Activated CD4-positive, alpha-beta T cell treated with anti-CD3 and anti-CD28 coated beads, Interleukin-2, amount 10 ng/mL, durations not matched to agents 24 days and 14 days (primary cell): ENCODE measurements at places on chromosomes 2 and 18. TPM values are rescaled to one million over a fixed set of nuclear protein-coding genes. Genes with fewer than 3 reads are reported as not detected.
A peak's percentile ranks its signal among the peaks of the same experiment; 100 is the strongest.

- DNase-seq = no peak
These were observed 84.6 kb downstream of the HS1BP3 start for GRCh38 chr2:20566331-20566730.

GRCh38 chr2:85545780-85546240 lies 6.8 kb downstream of the MAT2A start:
- DNase-seq = no peak

GRCh38 chr18:41761333-41762018 lies 193.6 kb upstream of the PIK3C3 start:
- DNase-seq = no peak

Gene ANKRD30BL
- total RNA-seq = not detected in 2 replicates

- DNase-seq = no peak
These were observed 108.3 kb upstream of the PPP1CB start for GRCh38 chr2:28643327-28643726.

- DNase-seq = no peak
These were observed 252.3 kb downstream of the CYRIA start for GRCh38 chr2:16413285-16413684.

- DNase-seq = no peak
These were observed 319.5 kb upstream of the CHAC2 start for GRCh38 chr2:53448086-53448485.

- DNase-seq = no peak
These were observed 99.5 kb upstream of the NPAS2 start for GRCh38 chr2:100720445-100720844.

DNA sequence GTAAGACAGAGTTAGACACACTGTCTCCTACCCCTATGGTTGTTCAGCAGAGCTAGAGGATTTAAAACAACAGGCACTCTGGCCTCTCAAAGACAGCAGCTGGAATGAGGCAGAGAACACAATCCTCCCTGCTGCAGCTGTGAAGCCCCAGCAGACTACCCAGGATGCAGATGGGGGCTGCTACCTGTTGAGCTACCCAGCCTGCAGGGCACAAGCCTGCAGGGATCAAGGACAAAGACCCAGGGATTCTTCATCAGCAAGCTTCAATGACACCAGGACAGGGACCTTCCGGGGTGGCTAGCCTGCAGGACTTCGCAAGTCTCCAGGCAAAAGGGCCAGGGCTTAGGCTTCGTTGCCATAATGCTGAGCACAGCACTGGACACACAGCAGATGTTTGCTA lies 27.2 kb downstream of the GALNT14 start:
- DNase-seq = no peak

DNA sequence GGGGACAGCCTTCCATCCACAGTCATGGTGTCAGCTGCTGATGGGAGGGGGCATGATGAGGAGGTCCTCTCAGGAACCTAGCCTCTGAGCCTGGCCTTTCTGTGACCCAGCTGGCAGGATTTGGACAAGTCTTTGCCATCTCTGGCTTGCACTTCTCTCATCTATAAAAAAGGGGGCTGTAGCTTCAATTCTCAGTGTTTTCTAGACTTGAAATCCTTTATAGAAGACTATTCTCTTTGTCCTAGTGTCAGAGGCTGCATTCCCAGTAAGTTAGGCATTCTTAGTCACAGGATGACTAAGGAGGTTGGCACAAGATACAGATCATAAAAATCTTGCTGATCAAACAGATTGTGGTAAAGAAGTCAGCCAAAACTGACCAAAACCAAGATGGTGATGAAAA lies 958.5 kb downstream of the CNTNAP5 start:
- DNase-seq = no peak

Gene G6PC2
- not detected in 2 replicates for total RNA-seq

Gene ALPI
- total RNA-seq = not detected in 2 replicates

GRCh38 chr2:158113741-158114295 lies 12.1 kb downstream of the UPP2 start:
- no peak for DNase-seq

- DNase-seq = no peak
These were observed 78.4 kb downstream of the CCDC93 start for GRCh38 chr2:117935456-117935855.

Gene VWC2L
- total RNA-seq = not detected in 2 replicates

- no peak for DNase-seq
These were observed 129.1 kb downstream of the TSN start for GRCh38 chr2:121884511-121884921.

DNA sequence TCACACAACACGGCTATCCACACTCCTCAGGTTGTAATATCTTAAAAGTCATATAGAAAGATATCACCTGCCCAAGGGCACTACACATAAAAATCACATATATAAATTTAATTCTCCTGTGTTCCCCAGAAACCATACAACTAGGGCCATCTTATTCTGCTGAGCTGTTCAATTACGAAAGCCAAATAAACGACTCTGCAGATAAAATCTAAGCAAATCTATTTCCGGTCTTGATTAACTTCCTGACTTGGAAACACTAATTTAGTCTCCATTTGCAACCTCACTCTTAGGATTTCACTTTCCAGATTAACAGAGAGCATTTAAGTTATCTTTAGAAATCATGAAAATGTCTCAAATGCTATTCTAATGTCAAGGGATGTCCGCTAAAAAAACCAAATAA lies 23.9 kb upstream of the STK17B start:
- no peak for DNase-seq

Gene PRSS56
- total RNA-seq = not detected in 2 replicates

Gene RAB17
- 0.26 TPM in 1 of 2 replicates, not detected in the other for total RNA-seq

Gene PAX3
- total RNA-seq = not detected in 2 replicates

DNA sequence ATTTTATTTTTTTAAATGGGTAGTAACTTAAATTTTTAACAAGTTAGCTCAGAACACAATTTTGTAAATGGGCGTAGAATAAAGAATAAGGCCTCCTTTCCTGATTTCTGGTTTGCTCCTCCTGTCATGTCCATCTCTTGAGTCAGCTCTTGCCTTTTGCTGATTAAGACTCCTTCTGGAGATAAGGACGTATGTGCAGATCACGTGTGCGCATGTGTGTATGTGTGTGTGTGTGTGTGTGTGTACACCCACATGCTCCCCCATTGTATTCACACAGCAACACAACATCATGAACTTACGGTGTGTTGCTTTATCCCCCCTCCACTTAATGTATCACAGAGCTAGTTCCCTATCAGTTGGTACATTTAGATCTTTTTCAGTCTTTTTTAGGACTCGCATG lies 182.9 kb downstream of the PRKCE start:
- DNase-seq = no peak

DNA sequence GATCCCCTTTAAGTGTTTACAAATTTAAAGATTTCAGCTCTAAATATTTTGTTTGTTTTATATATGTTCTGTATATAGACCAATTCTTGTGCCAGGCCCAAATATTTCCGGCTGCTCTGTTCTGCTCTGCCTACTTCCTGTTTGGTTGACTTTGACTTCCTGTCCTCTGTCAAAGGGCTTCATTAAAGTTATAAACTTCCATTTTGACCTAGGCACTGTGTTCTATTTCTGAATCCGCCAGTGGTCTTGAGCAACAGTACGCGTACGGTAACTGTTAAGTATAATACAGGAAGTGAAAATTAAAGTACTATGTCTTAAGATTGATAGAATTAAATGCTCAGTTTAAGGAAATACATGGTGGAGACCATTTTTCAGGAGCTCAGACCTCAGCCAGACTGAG lies 13.5 kb upstream of the REL start:
- DNase-seq = peak; percentile 69

DNA sequence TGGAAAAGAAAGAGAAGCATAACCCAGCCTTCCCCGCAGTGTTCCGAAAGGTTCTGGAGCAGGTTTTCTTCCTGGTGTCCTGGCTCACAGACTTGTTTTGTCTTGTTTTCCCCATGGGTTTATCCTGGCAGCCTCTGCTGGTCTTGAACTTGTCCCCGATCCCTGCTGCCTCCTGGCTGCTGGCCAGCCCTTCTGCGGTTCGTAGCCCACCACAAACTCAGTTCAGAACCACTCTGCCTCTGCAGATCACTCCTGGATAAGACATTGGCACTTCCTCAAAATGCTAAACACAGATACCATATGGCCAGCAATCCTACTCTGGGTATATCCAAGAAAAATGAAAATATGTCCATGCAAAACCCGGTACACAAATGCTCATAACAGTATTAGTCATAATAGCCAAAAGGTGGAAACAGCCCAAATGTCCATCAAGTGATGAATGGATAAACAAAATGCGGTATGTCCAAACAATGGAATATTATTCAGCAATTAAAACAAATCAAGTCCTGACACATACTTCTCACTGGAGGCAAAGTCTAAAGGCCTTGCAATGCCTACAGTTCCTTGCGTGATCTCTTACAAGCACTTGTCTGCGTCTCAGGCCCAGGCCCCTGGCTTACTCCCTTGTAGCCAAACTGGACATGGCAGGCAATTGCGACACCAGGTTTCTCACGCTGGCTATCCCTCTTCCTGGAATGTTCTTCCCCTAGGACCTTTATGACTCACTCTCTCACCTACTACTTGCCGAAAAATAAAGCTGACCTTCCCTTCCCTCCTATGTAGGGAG lies 28.0 kb upstream of the ARHGEF4 start:
- no peak for DNase-seq

DNA sequence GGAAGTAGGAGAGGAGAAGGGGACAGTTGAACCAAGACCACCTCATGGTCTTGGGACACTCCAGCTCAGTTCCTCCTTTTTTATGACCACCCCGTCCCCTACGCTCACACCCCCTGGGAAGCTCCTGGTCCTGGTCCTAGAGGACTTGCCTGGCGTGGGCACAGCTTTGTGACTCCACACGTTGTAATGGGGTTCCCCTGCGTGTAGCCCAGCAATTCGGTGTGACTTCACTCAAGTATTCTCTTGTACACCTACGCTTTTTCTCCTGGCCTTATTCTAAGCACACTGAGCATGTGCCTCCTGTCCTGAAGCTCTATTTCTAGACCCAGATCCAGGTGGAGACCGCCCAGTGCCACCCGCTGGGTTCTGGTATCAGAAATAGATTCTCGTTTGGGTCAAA lies 36.1 kb upstream of the B3GNT7 start:
- no peak for DNase-seq

GRCh38 chr2:153230977-153231376 lies 247.6 kb downstream of the RPRM start:
- DNase-seq = no peak

Gene LHCGR
- total RNA-seq = not detected in 2 replicates

DNA sequence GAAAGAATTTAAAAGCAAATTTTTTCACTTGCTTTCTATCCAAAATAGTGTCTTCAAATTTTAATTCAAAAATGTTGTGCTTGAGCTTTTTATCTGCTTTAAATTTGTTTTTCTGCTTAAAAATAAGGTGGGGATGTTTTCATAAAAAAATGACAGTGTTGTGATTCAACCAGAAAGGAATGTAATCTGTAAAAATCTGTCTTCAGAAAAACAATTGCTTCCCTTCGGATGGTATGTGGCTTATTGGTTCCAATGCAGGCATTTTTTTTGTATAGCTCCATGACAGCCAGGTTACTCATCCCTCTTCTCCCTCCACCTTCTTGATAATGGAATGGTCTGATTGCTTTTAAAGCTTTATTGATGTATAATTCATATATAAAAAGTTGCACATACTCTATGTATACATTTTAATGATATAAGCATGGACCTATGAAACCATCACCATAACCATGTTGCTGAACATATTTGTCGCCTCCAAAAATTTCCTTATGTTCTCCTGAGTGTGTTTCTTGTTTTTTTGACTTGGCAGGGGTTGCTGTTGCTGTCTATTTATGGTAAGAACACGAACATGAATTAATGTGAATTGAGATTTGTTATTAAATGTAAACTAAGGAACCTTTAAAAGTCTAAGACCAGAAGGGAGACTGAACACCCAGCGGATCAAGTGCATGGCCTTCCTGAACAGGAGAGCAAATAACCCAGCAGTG lies 363.7 kb upstream of the SPHKAP start:
- DNase-seq = no peak

Gene EPB41L3
- total RNA-seq = 1.5 TPM in 2 replicates

GRCh38 chr2:81283081-81283480 lies 978.5 kb upstream of the LRRTM1 start:
- DNase-seq = no peak

Gene DYTN
- not detected in 2 replicates for total RNA-seq

GRCh38 chr2:146721486-146721885 lies 1123.3 kb upstream of the ACVR2A start:
- no peak for DNase-seq

- no peak for DNase-seq
These were observed 32.7 kb downstream of the MEX3C start for GRCh38 chr18:51164761-51165281.

DNA sequence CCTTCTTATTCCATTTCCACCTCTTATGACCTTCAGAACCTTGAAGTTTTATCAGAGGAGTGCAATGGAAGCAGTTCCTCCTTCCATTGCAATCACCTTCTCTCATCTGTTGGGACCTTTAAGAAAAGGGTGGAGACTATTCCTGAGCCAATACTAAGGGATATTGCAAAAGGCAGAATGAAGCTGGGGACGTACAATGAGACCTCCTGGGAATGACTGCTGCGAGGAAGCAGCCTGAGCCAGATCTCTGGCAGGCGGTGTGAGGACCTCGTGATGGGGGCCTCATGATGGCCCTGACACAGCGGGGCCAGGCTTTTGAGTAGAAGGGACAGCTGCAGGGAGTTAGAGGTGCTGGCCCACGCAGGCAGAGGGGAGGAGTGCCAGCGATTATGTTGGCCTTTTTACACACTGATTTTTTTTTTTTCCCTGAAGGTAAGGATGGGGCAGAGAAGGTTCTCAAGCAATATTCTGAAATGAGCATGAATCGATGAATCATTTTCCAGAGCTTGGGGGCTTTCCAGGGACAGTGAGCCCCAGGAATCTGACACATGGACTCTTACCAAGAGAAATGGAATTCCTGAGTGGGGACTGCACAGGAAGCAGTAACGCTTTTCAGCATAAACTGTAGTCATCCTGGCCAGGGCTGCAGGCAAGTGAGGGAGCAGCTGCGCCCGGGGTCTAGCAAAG lies 40.0 kb upstream of the LAPTM4A start:
- no peak for DNase-seq

- no peak for DNase-seq
These were observed 1.1 kb upstream of the APCDD1 start for GRCh38 chr18:10453261-10453805.

- DNase-seq = no peak
These were observed 184.6 kb downstream of the CYP26B1 start for GRCh38 chr2:71962911-71963694.

GRCh38 chr2:207144173-207144785 lies 21.5 kb downstream of the KLF7 start:
- DNase-seq = no peak
